SW 1271 (cell line): ENCODE measurements at places on chromosomes 6 and 20.

- DNase-seq, result no peak
These were observed 12.0 kb downstream of the ITPR3 start for GRCh38 chr6:33633084-33633461.

DNA sequence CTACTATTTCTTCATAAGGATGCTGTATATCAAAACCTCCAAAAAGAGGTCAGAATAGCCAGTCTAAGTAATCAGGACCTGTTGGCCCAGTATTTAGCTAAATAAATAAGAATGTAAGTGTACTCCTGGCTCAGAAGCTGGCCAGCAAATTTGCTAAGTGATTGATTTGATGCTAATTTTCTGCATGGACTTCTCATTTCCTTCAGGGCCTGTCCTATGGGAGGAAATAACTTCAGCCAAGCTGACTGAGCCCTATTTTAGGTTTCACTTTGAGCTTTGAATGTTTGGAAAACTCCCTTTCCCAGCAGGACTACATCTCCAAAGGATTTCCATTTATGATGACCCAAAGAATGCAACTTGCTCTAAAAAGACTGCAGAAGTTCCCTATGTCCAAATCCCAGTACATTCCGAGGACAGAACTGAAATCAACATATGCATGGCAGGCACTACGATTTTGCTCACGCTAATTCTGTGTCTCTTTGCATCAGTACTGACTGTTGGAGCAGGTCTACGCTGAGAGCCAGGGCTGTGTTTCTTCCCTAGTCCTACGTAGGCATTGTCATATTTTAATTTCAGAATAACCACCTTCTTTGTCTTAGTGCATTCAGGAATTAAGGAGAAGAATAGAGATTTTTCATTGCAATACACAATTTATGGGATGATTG, 441.4 kb upstream of the PLCB4 start:
- no peak for DNase-seq

DNA sequence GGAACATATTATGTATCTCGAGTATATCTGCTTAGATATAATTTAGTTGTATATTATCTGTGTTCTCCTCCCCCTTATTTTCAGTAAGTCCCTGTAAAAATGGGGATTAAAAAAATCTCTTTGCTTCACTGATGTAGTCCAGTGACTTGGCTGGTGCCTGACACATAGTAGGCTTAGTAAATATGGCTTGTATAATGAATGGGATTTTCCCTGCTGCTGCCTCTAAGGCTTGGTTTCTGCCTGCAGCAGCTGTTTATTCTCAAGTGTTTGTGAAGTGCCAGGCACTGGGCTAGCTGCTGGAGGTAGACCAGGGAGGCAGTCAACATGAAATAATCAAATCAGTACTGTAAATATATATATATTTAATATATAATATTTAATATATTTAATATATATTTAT, 1.6 kb upstream of the ZFP64 start:
- DNase-seq, result no peak

- no peak for DNase-seq
These were observed 35.3 kb upstream of the HBS1L start for GRCh38 chr6:135089901-135090300.

DNA sequence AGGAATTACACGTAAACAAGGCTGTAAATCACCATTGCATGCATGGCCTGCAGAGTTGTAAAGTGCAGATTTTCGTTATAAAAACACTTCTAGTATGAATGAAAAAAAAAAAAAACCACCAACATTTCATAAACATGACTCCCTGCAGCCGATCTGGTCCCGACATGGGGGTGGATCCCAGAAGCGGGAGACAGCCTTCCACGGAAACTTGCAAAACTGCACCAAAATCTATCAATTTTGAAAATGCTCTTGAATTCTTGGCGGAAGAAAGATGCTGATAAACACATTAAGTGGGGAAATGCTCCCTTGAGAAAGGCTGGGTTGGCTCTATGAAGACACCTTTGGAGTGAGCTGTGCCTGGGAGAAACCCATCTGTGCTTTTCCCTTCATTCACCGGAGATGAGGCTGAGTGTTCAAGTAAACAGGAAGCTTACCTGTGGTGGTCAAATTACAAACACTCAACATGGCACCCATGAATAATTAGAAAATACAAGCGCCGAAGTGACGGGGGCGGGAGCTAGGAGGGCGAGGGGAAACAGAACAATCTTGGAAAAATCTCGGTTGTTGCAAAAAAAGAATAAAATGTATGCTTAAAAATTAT, 845 bp upstream of the ANKRD60 start:
- no peak for DNase-seq

GRCh38 chr6:43762966-43763695, 6.9 kb upstream of the VEGFA start:
- no peak for DNase-seq
